Epithelial cell of proximal tubule (primary cell): ENCODE measurements at places on chromosomes 7 and 10. TPM values are rescaled to one million over a fixed set of nuclear protein-coding genes. Genes with fewer than 3 reads are reported as not detected.

TRIM74 gene
- total RNA-seq = not detected in 2 replicates

MSMB gene
- not detected in 2 replicates for total RNA-seq

FAM13C gene
- not detected in 2 replicates for total RNA-seq

ITGB1 gene
- 1,039 and 2,053 TPM in 2 replicates for total RNA-seq

GPR22 gene
- total RNA-seq = not detected in 2 replicates

LIPN gene
- total RNA-seq = not detected in 2 replicates

CPA1 gene
- not detected in 2 replicates for total RNA-seq

AASS gene
- total RNA-seq = 8.1 and 11.9 TPM in 2 replicates

MEOX2 gene
- total RNA-seq = not detected in 2 replicates

CDHR3 gene
- total RNA-seq = 0.17 and 0.80 TPM in 2 replicates

HABP2 gene
- 0.63 TPM in 1 of 2 replicates, not detected in the other for total RNA-seq

BBS9 gene
- 3.1 and 4.4 TPM in 2 replicates for total RNA-seq

STEAP1B gene
- total RNA-seq = 0.17 and 5.0 TPM in 2 replicates

PDE6C gene
- not detected in 2 replicates for total RNA-seq

CH25H gene
- 1.1 TPM in 1 of 2 replicates, not detected in the other for total RNA-seq

WAPL gene
- 27.6 and 28.2 TPM in 2 replicates for total RNA-seq

CTAGE8 gene
- 9.5 TPM in 1 of 2 replicates, not detected in the other for total RNA-seq

PDZD7 gene
- 6.1 and 6.6 TPM in 2 replicates for total RNA-seq

ZNF800 gene
- total RNA-seq = 11.5 and 14.6 TPM in 2 replicates

KIAA1217 gene
- total RNA-seq = 18.7 and 20.2 TPM in 2 replicates

MBLAC1 gene
- 2.6 and 3.7 TPM in 2 replicates for total RNA-seq

PLAU gene
- total RNA-seq = 406 and 970 TPM in 2 replicates

SPDYE1 gene
- total RNA-seq = not detected in 2 replicates

EN2 gene
- not detected in 2 replicates for total RNA-seq

TMEM72 gene
- not detected in 2 replicates for total RNA-seq

LRRD1 gene
- total RNA-seq = not detected in 2 replicates

TSPAN33 gene
- total RNA-seq = 3.9 and 14.3 TPM in 2 replicates

ECD gene
- total RNA-seq = 26.0 and 38.8 TPM in 2 replicates

ABLIM1 gene
- 12.4 and 30.2 TPM in 2 replicates for total RNA-seq

SFXN4 gene
- 17.1 and 28.9 TPM in 2 replicates for total RNA-seq

RTKN2 gene
- total RNA-seq = 7.1 and 13.8 TPM in 2 replicates

NPFFR1 gene
- 0.14 TPM in 1 of 2 replicates, not detected in the other for total RNA-seq

SEMA3D gene
- 0.35 and 0.94 TPM in 2 replicates for total RNA-seq
